Stimulated activated CD4-positive, alpha-beta T cell treated with anti-CD3 and anti-CD28 coated beads, Interleukin-15, amount 100 ng/mL, for 24 hours (primary cell): ENCODE measurements at places on chromosomes 7 and 10.

GRCh38 chr10:49228677-49229076 is 40.5 kb upstream of the TMEM273 start:
- DNase-seq, result no peak

- DNase-seq, result no peak
These were observed 396.7 kb downstream of the PHTF2 start for GRCh38 chr7:78195281-78195680.

- no peak for DNase-seq
These were observed 6.3 kb upstream of the AQP1 start for GRCh38 chr7:30905078-30906012.

- DNase-seq, result peak; percentile 24
These were observed 169.5 kb upstream of the LYZL1 start for GRCh38 chr10:29119374-29119773.

DNA sequence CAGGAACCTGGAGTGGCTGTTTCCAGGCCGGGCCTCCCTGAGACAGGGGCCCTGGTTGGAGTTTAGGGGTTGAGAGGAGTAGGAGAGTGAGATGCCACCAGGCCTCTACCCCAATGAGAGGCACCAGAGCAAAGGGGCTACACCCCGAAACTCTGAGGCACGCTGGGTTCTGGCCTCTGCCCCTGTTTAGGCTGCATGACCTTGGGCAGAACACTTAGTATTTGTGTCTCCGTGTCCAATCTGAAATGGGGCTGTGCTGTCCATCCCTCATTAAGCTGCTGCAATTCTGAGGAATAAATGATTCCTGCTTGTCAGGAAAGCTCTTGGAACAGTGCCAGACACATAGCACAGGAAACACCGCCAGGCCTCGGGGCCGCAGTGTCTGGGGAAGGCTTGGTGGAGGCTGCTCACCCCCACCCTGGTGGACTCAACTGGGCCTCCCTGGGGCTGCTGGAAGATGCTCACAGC is 40.5 kb upstream of the SAMD8 start:
- DNase-seq, result no peak

DNA sequence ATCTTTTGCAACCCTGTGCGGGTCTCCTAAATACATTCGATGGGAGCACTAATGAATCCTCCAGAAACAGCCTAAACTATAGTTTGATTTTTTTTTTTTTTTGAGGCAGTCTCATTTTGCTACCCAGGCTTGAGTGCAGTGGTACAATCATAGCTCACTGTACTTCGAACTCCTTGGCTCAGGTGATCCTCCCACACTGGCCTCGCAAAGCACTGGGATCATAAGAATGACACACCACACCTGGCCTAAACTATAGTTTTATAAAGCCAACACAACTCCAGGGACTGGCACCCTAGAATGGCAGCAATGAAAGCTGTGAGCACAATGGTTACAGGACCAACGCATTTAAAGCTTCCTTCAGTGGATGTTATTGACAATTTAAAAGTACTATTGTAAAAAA is 14.5 kb upstream of the JMJD1C start:
- no peak for DNase-seq

DNA sequence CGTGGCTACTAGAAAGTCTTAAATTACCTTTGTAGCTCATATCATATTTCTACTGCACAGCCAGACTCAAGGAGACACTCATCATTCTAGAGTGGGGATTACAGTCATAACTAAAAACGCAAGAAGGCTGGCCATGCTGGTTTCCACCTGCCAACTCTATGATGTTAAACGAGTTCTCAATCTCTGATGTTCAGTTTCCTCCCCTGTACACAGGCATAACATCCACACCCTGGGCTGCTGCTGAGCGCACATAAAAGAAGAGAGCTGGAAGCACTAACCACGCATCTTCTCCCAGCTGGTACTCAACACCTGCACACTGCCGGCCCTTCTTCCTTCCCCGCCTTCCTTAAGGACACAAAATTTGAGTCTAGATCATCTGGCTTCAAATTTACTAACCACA is 60.5 kb downstream of the SORBS1 start:
- DNase-seq, result no peak

- DNase-seq, result no peak
These were observed 24.2 kb downstream of the TRIM8 start for GRCh38 chr10:102668326-102669107.

- no peak for DNase-seq
These were observed 40.9 kb downstream of the ITIH5 start for GRCh38 chr10:7625836-7626235.

DNA sequence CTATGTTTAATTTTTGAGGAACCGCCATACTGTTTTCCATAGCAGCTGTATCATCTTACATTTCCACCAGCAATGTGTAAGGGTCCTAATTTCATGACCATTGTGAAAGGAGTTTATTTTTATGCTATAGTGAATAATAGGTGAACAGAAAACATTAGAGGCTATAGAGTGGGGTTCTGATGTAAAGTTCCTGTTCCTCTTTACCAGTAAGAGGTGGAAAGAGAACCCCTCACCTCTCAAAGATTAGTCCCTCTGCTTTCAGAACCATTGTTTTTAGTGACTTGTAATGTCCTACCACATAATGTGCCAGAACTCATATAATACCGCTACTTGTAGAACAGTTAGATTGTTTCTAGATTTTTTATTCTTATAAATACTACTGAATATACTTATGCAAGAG is 34.2 kb downstream of the SUFU start:
- no peak for DNase-seq

DNA sequence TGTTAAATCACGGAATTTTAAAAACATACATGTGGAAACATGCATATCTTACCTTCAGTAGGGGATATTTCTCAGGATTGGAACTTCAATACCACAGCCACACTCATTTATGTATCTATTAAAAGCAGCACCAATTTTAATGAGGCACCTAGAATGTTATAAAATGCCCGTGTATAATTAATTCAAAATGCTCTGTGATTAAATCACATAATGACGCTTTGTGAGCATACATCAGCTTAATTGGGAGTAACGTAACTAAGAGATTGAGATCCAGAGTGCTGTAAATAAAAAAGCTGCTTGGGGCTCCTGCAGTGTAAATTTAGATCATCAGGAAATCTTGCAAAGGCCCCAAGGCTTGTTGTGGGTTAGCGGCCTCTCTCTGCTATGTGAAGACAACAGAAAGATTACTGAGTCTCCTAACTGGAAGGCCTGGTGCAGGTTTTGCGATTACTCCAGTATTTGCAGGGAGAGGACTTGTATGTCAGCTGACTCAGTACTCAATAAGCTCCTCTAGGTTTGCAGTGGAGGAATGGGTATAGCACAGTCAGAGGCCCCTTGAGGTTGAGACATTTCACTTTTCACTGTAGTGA is 195.5 kb upstream of the PHYHIPL start:
- no peak for DNase-seq

DNA sequence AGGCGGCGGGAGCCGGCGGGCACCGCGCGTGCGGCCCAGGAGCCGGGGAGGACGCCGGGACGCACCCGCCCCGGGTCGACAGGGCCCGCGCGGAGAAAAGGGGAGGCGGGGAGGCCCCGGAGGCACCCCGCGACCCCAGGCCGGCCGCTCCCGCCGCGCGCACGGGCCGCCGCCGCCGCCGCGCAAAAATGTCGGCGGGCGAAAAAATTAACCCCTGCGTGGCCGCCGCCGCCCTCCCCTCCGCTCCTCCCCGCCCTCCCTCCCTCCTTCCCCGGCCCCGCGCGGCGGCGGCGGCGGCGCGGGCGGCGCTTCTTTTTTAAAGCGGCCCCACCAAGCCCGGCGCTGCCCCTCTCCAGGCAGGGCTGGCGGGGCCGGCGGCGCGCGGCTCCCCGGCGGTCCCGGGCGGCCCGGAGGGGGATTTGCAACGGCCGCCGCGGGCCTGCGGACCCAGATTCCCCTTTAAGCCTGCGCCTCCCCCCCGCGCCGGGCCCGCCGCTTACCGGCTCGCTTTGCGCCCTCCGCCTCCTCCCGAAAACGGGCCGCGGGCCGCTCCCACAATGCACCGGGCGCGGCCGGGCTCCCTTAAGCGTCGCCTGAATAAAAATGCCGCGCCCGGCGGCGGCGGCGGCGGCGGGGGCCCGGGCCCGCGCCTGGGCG is 465 bp downstream of the SEPHS1 start:
- DNase-seq, result peak; percentile 86

DNA sequence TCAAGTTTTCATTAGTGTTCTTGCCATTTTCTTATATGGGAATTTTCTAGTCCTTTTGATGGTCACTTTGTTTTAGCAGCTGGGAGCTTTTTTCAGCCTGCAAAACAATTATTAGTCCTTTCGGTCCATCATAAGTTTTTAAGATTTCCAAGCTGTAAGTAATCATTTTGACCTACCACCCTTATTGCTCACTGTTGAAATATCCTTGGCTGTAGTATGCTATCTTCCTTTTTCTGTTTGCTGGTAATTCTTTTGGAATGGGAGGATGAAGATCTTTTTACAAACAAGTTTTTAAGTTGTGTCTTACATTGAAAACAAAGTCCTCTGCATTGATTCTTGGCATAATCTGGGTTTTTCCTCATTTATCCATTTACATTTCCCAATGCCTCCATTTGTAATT is 24.0 kb downstream of the BZW2 start:
- DNase-seq, result no peak

DNA sequence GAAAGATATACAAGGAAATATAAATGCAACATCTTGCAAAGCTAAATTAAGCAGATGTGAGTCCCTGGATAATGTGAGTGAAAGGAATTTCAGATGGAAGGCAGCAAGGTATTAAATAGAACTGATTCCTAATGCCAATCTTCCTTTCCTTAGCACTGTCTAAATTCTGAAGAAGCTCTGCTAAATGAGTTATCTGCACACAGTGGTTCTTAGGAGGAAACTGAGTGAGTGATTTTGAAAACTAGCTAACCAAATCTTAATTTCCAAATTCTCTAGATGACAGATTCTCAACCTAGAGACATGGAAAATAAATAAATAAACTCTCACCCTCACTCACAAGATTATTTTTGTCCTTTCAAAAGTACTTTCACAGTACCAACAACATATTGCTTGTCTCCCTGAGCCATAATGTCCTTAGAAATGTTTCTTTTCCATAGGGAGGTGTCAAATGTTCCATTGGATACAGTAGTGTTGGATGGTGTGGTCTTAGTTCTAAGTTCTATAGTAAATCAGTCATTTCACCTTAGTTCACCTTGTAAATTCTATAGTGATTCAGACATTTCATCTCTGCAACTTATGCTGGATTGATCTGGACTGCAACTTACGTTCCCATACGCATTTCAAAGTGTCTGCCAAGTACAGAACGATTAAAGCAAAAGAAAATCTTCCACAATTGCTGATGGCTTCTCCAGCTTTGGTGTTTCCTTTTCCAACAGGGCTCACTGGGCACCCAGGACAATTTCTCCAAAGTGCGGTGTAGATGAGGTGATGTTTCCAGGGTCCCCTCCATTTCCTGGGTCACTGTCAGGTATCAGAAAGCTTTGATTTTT is 145.4 kb upstream of the FAM171A1 start:
- no peak for DNase-seq

GRCh38 chr7:71548746-71549145 is 416.8 kb downstream of the GALNT17 start:
- no peak for DNase-seq

- DNase-seq, result no peak
These were observed 2.4 kb upstream of the MEOX2 start for GRCh38 chr7:15688911-15689310.

GRCh38 chr7:111150709-111151108 is 59.8 kb downstream of the LRRN3 start:
- DNase-seq, result no peak

- no peak for DNase-seq
These were observed 24.5 kb upstream of the CELF2 start for GRCh38 chr10:10992961-10993714.

DNA sequence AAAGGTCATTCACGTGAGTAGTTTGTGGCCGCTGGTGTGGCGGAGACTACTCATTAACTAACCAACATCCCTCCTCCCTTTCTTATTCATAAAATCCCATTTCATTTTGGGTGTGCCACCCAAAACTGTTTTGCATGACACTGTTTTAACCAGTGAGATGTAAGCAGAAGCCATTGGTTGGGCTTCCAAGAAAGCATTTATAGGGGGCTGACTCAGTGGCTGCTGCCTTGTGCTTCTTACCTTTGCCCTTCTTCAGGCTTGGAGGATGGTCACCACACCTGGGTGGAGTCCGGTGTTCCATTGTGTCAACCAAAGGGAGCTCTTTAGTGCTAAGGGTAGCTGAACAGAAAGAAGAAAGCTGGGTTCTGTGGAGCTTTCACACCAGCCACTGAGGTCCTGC is 37.2 kb upstream of the EPC1 start:
- DNase-seq, result no peak

DNA sequence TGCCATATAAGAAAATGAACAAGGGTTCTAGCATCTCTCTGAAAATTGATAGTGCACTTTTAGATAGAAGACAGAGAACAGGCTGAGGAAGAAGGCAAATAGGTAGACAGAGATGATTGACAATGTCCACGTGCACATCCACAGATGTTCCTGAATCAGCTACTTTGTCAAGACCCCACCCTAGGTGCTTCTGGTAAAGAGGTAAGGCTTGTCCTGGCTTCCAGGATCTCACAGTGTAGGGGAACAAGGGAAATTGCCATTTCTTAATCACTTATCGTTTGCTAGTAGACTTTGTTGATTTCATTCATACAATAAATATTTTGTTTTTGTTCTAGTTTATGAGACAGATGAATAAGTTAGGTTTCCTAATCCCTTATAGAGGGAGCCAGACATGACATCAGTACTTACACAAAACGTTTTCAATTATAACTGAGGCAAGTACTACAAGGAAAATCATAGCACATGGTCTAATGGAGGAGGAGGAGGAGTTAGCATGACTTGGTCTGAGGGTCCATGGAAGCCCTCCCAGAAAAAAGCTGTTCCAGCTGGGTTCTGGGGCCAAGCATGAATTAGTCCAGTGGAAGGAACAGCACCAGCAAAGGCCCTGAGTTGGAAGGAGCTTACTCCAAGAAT is 115.9 kb upstream of the ARID5B start:
- no peak for DNase-seq

DNA sequence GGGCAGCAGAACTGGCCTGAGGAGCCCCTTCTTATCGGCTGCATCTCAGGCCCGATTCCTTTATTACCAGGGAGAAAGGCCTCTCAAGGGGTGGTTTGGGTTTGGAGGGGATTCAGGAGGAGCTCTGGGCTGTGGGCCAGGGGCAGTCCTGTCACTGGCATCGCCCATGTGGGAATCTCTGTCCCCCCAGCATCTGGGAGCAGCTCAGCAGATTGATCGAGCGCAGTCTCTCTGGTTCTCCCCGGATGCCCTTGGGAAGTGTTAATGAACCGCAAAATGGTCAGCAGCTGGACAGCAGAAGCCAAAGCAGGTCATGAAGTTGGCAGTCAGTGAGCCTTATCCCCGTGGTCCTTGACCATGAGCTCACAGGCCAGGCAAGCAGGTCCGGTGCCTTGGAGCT is 104.4 kb upstream of the ANLN start:
- no peak for DNase-seq

GRCh38 chr10:9219860-9220259 is 1165.4 kb downstream of the GATA3 start:
- no peak for DNase-seq

GRCh38 chr10:121599947-121600346 is 1.7 kb upstream of the FGFR2 start:
- DNase-seq, result no peak

- DNase-seq, result no peak
These were observed 33.4 kb downstream of the OGDH start for GRCh38 chr7:44639671-44640321.
